ENCODE measurements at places on chromosomes 12 and 14.

DNA sequence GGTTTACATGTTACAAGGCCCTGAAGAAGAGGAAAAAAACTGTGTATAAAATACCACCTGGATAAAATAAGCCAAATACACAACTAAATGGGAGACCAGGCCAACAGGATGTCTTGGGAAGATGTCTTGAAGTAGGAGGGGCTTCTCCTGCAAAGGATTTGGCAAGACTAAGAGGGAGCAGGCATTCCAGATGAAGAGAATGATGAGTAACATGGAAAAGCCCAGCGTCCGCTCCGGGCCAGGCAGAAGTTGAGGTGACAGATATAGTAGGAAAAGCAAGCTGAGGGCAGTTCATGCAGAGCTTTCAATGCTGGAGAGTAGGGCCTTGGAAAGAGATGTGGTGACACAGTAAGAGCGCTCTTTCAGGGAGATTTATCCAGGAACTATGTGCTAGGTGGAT, 16.1 kb upstream of the EIF4B start:
- DNase-seq, result no peak

DNA sequence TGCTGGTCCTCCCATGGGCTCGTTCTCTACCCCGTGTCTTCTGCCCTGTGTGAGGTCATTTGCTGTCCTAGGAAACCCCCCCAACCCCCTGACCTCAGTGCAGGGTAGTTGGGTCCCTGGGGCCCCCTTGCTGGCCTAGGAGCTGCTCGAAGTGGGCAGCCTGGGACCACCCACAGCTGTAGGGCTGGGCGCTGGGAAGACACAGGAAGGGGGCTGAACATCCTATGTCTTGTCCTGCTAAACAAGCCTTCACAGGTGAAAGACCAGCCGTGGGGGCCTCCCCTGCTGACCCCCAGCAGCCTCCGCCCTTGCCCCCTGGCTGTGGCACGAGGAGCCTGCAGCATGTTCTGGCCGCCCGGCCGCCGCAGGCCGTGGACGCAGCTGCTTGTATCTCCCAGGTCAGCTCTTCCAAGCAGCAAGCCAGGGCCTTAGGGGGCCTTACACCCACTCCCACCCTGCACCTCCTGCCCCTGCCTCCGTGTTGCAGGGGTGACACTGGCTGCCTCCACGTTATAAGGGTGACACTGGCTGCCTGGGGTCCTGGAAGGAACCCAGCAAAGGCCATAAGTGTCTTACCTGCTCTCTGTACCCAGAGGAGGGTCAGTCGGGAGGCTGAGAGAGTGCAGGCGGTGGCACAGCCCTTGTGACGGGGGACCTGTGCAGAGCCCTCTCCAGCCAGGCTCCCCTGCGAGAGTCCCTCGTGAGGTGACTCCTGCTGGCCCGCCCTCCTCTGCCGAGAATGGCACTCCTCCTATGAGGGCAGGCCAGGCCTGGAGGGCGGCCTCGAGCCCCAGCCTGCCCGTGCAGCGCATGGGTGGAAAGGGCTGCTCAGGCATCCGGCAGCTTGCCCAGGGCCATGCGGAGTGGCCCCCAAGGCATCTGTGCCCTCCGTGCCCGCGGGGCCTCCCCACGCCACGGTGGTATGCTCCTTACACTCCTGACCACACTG, 11.5 kb upstream of the TEX22 start:
- peak; percentile 49 for DNase-seq

GRCh38 chr14:89910691-89911009, 43.9 kb downstream of the EFCAB11 start:
- DNase-seq, result no peak

- no peak for DNase-seq
Observed at GRCh38 chr12:121649322-121649721, 20.1 kb downstream of the MORN3 start.

GRCh38 chr14:95128140-95128539, 29.2 kb downstream of the DICER1 start:
- DNase-seq, result no peak
